Activated CD8-positive, alpha-beta memory T cell treated with anti-CD3 and anti-CD28 coated beads for 4 hours (primary cell): ENCODE measurements at places on chromosomes 4 and X.
A peak's percentile ranks its signal among the peaks of the same experiment; 100 is the strongest.

DNA sequence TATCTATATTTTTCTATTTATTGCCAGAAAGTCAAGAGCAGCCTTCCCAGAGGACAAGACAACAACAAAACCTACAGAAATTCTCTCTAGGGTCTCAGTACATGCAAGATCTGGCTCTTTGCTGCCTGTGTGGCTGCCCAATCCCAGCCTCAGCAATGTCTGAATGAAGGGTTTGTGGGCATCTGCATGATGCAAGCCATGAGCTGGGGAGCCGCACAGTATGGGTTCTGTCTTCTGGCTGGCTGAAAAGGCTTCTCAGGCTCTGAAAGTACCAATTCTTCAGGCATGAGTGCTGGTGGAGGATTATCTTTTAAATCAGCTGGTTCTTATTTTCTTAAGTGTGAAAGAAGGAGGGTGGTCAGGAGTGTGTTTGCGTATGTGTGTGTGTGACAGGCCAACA, 104.6 kb downstream of the PDGFRA start:
- no peak for DNase-seq

GRCh38 chr4:77471821-77472495, 133.7 kb upstream of the CXCL13 start:
- no peak for DNase-seq

GRCh38 chrX:132853040-132853439, 105.4 kb downstream of the HS6ST2 start:
- no peak for DNase-seq

DNA sequence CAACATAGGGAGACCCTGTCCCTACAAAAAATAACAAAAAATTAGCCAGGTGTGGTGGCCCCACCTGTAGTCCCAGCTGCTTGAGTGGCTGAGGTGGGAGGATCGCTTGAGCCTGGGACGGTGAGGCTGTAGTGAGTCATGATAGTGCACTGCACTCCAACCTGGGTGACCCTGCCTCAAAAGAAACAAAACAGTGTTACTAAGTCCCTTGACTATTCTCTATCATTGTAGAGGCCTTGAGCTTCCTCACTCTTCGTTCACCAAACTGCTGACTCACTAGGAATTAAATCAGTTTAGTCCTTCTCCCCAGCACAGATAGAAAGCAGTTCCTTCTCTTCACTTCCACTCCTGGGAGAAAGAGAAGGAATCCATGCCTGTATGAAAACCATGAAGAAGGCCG, 14.5 kb downstream of the CDS1 start:
- no peak for DNase-seq

GRCh38 chrX:110180176-110180927, 137.5 kb downstream of the AMMECR1 start:
- DNase-seq: no peak

DNA sequence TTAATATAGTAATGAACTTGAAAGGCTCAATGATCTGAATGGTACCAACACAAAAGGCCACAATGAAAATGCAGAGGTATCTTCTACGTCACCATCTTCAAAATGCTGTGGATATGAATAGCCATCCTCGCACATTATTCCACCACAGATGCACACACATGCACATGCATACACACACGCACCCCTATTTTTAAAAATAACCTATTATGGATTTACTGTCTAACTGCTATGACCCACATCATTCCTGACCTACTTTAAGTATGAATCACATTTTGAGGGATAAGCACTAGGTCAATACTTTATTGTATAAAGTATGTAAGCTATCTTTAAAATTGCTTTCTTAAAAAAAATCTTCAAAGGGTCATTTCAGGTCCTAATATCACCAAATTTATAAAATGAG, 24.4 kb upstream of the CORIN start:
- no peak for DNase-seq

- DNase-seq: no peak
Observed at GRCh38 chr4:183455431-183456195, 11.2 kb downstream of the CDKN2AIP start.

GRCh38 chrX:46759645-46759974, 692 bp upstream of the SLC9A7 start:
- no peak for DNase-seq

GRCh38 chrX:76127341-76127740, 45.5 kb upstream of the PBDC1 start:
- no peak for DNase-seq

DNA sequence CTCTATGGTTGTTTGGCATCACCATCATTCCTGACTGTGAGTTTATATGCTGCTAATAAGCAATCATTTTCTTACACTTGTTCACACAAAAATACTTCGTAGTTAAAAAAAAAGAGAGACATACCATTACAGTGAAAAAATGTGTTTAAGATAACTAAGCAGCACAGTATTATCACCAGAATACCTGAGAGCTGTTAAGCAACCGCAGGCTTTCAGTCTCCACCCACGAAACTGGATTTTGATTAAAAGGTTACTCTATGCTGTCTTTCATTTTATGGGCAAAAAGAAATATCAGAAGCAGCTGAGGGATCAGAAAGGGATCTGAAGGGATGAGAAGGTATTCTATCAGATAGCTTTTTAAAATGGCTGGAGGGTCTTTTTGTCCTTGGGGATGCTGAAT, 148.3 kb downstream of the NEK1 start:
- no peak for DNase-seq

DNA sequence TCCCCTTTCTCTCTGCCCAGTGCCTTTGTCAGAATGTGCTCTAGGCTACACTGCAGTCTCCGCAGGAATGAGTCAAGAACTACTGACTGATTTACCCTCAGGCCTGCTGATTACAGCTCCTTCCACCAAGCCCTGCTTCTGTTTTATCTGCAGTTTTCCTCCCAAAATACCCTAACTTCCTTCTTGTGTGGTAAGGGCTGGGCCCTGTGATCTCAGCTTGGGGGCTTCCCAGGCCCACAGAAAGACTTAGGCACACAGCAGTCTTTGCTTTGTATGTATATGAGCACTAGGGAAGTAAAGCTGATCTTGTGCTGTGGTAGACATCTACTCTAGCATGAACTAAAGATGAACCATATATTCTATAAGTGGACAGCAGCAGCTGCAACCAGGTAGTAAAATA, 18.8 kb downstream of the PAK3 start:
- DNase-seq: no peak

GRCh38 chr4:113832803-113833202, 71.3 kb upstream of the CAMK2D start:
- DNase-seq: no peak

- DNase-seq: no peak
Observed at GRCh38 chrX:45771114-45771513, 570.4 kb upstream of the DIPK2B start.

DNA sequence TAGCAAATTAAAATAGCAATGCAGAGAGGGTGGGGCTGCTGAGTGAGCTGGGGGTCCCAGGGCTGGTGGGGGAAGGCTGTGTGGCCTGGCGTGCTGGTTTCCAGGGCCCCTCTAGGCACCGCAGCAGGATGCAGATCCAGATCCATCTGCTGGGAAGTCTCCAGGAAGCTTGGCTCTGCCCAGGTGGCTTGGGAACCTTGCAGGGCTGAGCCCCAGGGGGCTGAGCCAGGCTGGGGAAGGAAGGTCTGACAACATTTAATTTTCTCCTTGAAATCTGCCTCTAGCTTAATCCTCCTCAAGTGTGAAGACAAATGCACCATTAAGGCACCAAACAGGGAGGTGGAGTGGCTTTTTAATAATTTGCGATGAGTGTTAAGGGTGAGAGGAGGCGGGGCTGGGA, 31.7 kb downstream of the SORCS2 start:
- DNase-seq: no peak

DNA sequence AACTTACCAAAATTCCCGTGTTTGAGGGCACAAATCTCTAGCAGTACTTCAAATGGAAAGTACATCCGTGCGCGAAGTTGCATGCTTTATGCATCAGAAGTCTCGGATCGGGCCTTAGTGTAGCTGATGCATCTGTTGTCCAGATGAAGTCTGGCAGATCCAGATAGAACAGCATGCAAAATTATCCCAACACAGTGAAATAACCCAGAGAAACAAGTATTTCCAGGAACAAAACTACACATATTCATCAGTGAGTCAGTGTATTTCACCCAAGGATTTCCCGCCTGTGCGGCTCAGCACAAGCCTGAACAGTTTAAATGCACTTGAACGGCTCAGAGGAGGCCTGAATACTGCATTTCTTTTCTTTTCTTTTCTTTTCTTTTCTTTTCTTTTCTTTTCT, 27.4 kb upstream of the CLDN24 start:
- no peak for DNase-seq

GRCh38 chr4:98261405-98262291, 464 bp downstream of the RAP1GDS1 start:
- DNase-seq: peak; percentile 4

- no peak for DNase-seq
Observed at GRCh38 chr4:177047851-177048174, 255.1 kb upstream of the VEGFC start.

- no peak for DNase-seq
Observed at GRCh38 chr4:106194801-106195200, 121.2 kb downstream of the TBCK start.

- no peak for DNase-seq
Observed at GRCh38 chr4:21290562-21290961, 590.3 kb downstream of the PACRGL start.

- no peak for DNase-seq
Observed at GRCh38 chr4:182749667-182750167, 167.5 kb downstream of the DCTD start.

- no peak for DNase-seq
Observed at GRCh38 chr4:75015627-75016026, 82.7 kb downstream of the PARM1 start.

GRCh38 chrX:68895341-68895755, 66.5 kb downstream of the EFNB1 start:
- DNase-seq: no peak

GRCh38 chr4:113537628-113538027, 223.9 kb downstream of the CAMK2D start:
- DNase-seq: no peak

DNA sequence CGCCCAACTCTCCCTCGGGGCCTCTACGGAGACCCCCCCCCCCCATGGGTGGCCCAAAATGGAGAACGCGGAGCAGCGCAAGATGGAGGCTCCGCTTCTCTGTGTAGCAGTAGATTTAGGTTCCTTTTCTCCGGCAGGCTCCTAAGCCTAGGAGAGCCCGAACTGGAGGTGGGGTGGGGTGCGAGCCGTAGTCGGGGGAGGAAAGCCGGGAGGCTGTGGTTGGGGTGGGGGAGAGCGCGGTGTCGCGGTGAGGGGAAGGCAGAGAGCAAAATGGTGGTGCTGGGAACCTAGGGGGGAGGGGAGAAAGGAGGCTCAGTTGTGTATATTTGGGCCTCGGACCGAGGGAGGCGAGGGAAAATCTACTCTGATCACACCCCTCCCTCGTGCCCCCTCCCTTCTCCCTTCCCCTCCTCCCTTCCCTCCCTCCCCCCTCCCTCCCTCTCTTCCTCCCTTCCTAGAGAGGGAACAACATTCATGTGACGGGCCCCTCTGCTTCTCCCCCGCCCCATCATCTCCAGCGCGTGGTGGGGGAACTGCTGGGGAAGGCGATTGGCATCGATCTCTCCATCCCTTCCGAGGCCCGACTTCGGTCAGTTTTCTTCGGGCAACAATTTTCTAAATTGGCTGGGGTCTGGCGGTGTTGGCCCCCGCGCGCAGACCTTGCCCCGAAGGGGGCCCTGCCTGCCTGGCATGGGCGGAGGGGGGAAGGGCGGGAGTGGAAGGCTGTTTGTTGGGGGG, at the start of gene STAG2:
Gene STAG2 (plus strand): TSS at position 439 of the 738 bp plus-strand sequence. CDS start 60,922 bp downstream, outside the sequence.
- DNase-seq: no peak

DNA sequence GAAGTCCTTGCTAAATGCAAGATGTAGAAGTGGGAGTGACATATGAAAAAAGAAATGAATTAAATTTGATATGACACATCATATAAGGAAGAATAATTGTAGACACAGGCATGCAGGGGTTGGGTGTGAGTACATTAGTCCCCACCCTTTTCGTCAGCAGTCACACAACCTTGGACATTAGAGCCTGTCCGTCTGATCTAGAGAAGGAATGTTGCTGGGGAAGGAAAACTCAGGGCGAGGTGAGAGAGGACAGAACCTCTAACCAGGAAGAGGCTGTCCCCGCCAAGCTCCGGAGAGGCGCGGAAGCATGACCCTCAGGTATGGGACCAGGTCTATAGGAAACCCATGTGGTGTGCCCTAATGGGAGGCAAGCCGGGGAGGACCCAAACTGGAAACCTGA, 102.1 kb downstream of the RELL1 start:
- DNase-seq: no peak
